Hematopoietic multipotent progenitor cell treated with erythropoietin and hydrocortisone succinate and interleukin-3 and kit ligand, for 8 days (in vitro differentiated cells): ENCODE measurements at places on chromosomes 7 and 10.

DNA sequence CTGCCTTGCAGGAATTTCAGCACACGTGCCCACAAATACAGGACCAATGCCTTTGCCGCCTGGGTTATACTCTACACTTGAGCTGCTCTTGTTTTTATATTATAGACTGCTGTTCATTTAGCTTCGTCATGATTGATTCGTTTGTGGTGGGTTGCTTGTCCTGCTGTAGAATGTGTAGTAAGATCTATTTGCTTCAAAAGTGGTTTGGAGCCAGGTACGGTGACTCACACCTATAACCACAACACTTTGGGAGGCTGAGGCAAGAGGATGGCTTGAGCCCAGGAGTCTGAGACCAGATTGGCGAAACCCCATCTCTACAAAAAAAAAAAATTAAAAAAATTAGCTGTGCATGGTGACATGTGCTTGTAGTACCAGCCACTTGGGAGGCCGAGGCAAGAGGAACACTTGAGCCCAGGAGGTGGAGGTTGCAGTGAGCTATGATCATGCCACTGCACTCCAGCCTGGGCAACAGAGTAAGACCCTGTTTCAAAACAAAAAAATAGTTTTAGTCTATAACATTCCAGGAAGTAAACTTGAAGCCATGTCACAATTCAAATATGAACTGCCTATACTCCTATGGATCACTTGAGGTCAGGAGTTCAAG is 9.0 kb upstream of the RHBDD2 start:
- no peak for DNase-seq

DNA sequence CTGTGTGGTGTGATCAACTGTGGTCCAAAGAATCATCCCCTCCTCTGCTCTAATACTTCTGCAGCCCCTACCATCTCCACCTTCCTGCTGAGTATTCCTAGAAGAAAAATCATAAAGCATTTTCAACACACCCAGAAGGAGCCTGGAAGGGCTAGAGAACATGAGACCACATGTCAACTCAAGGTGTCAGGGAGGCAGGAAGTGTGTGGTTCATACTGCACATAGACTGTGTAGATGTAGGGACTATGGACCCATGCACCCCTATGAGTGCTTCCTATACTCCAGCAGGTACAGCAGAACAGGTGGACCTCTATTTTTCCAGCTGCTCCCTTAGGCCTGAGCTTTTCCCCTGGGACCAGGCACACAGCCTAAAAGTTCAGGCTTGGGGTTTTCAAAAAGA is 2.6 kb upstream of the ZNF746 start:
- DNase-seq: no peak

DNA sequence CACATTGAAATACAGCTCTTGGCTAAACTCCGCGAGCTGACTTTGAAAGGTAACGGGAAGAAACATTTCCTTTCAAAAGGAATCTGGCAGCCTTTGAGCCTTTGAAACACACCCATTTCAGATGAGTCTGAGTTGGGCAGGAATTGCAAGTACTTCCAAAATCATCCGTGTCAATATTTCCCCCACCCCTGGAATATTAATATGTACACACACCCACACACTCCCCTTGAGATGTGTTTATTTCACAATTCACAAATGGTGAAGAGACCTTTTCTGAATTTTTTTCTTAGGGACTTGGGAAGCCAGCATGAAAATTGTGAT is 438.7 kb upstream of the NRP1 start:
- no peak for DNase-seq

DNA sequence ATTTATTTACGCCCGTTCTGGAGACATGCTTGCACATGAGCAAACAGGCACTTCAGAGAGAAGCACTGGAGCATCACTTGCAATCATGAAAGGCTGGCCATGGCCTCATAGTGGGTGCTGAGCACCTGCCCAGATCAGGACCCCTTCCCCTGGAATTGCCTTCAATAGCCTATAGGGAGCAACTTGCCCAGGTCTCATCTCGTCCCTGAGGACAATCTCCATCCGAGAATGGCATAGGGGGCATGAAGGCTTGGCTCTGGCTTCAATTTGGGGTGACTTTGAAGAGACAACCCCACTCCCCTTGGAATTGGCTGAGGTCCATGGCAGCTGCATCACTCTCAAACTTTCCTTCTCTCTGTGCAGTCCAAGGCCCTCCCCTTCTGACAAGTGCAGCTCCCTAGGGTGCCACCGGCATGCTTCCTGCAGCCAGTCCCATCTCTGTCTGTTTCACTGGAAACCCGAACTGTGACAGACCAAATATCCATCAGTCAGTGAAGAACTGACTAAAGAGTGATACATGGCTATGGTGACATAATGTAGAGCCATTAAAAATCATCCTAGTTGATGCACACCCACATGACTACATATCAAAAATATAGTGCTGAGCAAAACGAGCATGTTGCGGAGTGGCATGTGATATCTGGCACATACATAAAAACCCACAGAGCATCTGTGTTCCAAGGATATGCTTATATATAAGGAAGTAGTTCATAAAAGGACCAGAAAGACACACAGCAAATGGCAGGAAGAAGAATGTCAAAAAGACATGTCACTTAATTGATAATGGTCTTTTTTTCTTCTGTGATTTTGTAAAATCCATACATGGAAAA is 12.4 kb downstream of the GDF2 start:
- peak; percentile 20 for DNase-seq

DNA sequence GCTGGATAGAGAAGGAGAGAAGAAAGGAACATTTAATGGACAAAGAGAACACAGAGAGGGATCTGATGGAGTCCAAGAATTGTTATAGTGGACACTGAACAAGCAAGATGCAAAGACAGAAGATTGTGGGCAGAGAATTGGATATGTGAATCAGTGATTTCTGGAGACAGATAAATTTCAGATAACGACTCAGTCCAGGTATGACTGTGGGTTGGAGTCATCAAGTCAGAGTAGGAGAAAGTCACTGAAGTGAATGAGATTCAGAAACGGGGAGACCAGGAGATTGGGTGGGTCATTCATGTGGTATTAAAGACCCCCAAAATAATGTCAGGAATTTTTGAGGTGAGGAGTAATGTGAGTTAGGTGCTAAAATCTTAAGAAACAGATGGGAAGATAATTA is 23.0 kb downstream of the ASB4 start:
- no peak for DNase-seq
